ENCODE measurements at places on chromosomes 16 and 17.

DNA sequence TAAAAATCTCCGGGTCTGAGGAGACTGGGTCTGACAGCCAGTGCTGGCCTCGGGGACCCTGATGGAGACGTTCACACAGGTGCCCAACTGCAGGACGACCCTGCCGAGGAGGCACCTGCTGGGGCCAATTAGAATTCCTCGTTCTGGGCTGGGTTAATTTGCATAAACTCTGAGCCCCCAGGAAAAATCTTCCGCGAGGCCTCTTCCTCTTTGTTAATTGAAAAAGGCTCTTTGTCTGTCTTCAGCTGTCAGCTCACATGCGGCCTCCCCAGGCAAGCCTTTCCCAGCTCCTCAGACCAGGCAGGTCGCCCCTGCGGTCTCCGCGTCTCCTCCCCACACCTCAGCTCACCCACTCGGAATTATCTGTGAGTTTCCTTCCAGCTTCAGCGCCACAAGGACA is 400.2 kb downstream of the SEC14L1 start:
- DNase-seq, result no peak

DNA sequence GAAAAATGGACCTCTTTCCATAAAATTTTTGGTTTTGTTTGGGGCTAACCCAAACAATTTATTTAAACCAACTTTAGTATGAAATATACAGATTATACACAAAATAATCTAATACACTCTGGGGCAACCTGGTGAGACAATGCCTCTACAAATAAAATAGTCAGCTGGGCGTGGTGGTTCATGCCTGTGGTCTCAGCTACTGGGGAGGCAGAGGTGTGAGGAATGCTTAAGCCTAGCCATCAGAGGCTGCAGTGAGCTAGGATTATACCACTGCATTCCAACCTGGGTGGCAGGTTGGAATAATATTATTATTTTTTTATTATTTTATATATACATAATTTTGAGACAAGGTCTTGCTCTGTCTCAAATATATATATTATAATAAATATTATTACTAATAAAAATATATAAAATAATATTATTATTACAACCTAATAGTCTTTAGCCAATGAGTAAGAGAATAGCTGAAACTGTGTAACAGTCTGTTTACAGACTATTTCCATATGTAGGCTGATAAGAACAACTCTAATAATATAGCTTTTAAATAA is 50.5 kb downstream of the GLG1 start:
- no peak for DNase-seq

GRCh38 chr16:79329166-79329521 is 271.4 kb downstream of the MAF start:
- DNase-seq, result no peak

DNA sequence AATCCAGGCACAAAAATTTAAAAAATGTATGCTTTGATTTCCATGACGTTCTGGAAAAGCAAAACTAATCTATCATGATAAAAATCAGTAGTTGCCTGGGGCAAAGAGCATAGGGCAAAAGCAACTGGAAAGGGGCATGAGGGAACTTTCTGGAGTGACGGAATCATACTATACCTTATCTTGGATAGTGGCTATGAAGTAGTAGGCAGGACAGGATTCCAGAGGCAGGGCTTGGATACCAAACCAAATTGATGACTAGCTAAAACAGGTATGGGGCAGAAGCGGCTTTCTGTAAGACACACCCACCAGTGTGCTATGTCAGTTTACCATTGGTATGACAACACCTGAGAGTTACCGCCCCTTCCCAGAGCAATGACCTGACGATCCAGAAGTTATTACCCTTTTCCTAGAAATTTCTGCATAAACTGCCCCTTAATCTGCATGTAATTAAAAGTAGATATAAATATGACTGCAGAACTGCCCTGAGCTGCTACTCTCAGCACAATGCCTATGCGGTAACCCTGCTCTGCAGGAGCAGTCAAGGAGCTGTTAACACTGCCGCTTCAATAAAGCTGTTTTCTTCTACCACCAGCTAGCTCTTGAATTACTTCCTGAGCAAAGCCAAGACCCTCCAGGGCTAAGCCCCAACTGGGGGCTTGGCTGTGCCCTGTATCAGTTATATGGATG is 56.7 kb downstream of the CFDP1 start:
- DNase-seq, result no peak

GRCh38 chr17:47949197-47949759 is 7.9 kb downstream of the PNPO start:
- peak; percentile 71 for DNase-seq

GRCh38 chr17:41705271-41705991 is 6.7 kb upstream of the GAST start:
- no peak for DNase-seq

DNA sequence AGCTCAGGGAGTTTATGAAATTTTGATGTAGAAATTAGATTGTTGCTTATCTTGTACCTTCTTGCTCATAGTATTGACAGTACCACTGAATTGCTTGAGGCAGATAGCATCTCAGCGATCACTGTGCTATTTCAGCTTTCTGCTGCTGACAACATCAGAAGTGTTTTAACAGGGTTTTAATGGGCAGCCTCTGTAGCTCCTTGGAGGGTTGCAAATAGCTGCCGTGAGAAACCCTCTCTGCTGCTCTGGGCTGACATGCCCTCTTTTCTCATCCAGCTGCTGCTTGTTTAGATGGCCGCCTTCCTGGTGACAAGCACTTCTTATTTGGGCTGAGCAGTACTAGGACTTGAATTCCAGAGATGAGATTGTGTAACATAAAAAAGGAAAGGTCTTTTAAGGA is 180.2 kb upstream of the TBX2 start:
- no peak for DNase-seq
